Epithelial cell of alveolus of lung (primary cell): ENCODE measurements at places on chromosomes 2 and 18. TPM values are rescaled to one million over a fixed set of nuclear protein-coding genes. Genes with fewer than 3 reads are reported as not detected.

FAM98A gene
- 18.1 and 50.0 TPM in 2 replicates for total RNA-seq

NOSTRIN gene
- 0.26 TPM in 1 of 2 replicates, not detected in the other for total RNA-seq

GPR45 gene
- total RNA-seq = not detected in 2 replicates

FSHR gene
- not detected in 2 replicates for total RNA-seq

TMX3 gene
- 33.5 and 43.2 TPM in 2 replicates for total RNA-seq

PDIA6 gene
- 205 and 465 TPM in 2 replicates for total RNA-seq

GREB1 gene
- total RNA-seq = 0.13 and 1.4 TPM in 2 replicates

CFLAR gene
- 23.7 and 62.8 TPM in 2 replicates for total RNA-seq

LBH gene
- 31.1 and 39.8 TPM in 2 replicates for total RNA-seq

ACAA2 gene
- 30.0 and 42.4 TPM in 2 replicates for total RNA-seq
